ENCODE measurements at places on chromosomes 7 and 10. TPM values are rescaled to one million over a fixed set of nuclear protein-coding genes. Genes with fewer than 3 reads are reported as not detected.

GRCh38 chr7:105708763-105709080, 127.4 kb upstream of the EFCAB10 start:
- peaks cover 4% of the 10 kb centered on the region for H3K4me1 ChIP-seq
- H3K4me3 ChIP-seq = no peak overlapping the region
- DNase-seq = no peak
- peaks cover 18% of the 10 kb centered on the region for H3K36me3 ChIP-seq

DNA sequence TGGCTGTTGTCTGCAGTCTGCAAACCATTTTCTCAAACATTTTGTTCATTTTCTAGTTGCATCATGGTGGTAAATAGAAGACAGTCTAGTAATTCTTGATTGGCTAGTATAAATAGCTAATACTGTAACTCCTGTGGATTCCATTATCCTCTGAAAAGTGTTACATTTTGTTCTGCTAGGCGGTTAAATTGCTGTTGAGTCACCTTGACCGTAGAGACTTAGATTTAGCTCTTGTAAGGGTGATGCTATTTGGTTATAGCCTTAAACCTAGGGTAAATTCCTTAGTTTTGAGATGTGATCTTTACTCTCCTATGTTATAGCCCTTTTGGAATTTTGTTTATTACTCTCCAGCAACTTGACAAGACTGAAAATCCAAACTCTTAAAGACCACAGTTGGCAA, 58.8 kb downstream of the SHOC2 start:
- no peak overlapping the region for H3K27ac ChIP-seq
- no peaks in the 10 kb centered on the region for H3K4me1 ChIP-seq
- no peak for DNase-seq
- H3K27me3 ChIP-seq = no peaks in the 10 kb centered on the region

HMX2 gene
- total RNA-seq = not detected

GRCh38 chr7:117673367-117673766, 193.5 kb downstream of the CFTR start:
- no peak overlapping the region for H3K27ac ChIP-seq
- no peak for DNase-seq
- H3K4me1 ChIP-seq = peaks cover 13% of the 10 kb centered on the region
- H3K27me3 ChIP-seq = peaks cover 29% of the 10 kb centered on the region
- H3K4me3 ChIP-seq = no peak overlapping the region

DNA sequence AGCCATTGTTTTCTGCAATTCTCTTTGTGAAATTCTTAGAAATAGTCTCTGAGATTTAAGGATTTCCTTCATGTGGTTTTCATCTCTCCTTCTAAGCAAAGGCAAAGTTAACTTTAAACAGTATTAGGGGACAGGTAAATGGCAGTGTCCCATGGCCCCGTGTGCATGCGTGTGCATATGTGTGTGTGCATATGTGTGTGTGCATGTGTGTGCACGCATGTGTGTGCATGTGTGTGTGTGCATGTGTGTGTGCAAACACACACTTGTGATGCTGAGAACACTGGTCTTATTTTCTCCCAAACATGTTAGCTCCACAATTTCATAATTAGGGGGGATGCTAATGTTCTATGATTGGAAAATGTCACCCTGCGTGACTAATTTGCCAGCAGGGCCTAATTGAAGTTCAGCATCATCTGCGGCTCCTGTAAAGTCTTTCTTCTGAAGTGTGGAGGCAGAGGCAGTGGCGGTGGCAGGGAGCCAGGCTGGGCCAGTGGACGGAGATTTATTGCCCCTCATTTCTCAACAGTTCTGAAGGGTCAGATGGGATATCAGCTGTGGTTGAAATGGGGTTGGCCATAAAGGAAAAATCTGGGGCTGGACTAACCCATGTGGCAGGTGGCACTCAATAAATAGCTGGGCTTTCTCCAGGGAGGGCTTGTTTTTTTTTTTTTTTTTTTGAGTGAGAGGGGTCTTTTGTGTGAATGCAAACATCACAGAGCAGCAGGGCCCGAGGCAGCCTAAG, 289.3 kb upstream of the PODXL start:
- H3K27me3 ChIP-seq = peaks cover 61% of the 10 kb centered on the region
- H3K36me3 ChIP-seq = no peaks in the 10 kb centered on the region
- no peak overlapping the region for H3K4me3 ChIP-seq
- no peaks in the 10 kb centered on the region for H3K4me1 ChIP-seq
- no peak for DNase-seq

LRRC61 gene
- 15.1 TPM for total RNA-seq

ZNF438 gene
- total RNA-seq = 2.4 TPM

NUP205 gene
- total RNA-seq = 79.9 TPM

- no peak overlapping the region for H3K4me3 ChIP-seq
- no peaks in the 10 kb centered on the region for H3K27me3 ChIP-seq
- DNase-seq = no peak
- no peak overlapping the region for H3K27ac ChIP-seq
- no peaks in the 10 kb centered on the region for H3K36me3 ChIP-seq
- peaks cover 21% of the 10 kb centered on the region for H3K4me1 ChIP-seq
Measured at GRCh38 chr10:35495521-35496119, 109.5 kb upstream of the GJD4 start.

DNA sequence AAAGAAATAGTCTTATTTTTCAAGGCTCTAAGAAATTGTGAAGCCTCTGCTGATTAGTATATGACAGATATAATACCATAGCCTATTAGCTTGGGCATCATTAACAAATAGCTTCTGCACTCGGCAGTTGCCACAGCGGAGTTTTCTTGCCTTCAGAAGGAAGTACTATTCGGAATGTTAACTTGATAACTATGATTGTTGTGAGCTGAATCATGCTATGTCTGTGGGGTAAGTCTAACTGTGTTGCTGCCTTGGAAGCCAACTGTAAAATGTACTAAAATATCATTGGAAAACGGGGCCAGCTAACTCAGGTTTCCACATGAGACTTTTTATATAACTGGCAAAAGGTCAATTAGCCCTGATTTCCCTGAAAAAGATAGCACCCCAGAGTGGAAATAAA, 93.2 kb downstream of the TWIST1 start:
- H3K4me3 ChIP-seq = no peak overlapping the region
- no peaks in the 10 kb centered on the region for H3K36me3 ChIP-seq
- no peak overlapping the region for H3K27ac ChIP-seq

DNA sequence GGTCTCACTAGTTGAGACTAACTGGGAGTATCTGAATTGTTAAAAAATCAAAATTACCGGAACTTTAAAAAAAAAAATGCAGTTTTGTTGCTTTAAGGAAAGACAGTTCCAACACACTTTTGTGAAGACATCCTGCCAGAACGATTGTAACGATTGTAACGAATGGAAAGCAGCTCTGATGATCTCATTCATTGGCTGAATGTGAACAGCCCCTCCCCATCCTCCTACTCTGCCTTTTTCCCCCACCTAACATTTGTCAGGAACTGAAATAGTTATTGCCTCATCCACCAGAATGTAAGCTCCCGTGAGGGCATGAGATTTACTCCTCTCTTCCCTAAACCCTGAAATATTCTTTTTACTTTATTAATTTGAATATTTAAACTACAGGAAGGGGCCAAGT, 23.1 kb upstream of the ZC3HAV1L start:
- no peak for DNase-seq
- no peaks in the 10 kb centered on the region for H3K27me3 ChIP-seq
- H3K27ac ChIP-seq = no peak overlapping the region
- no peaks in the 10 kb centered on the region for H3K4me1 ChIP-seq
- H3K4me3 ChIP-seq = no peak overlapping the region
- peaks cover 21% of the 10 kb centered on the region for H3K36me3 ChIP-seq

DNA sequence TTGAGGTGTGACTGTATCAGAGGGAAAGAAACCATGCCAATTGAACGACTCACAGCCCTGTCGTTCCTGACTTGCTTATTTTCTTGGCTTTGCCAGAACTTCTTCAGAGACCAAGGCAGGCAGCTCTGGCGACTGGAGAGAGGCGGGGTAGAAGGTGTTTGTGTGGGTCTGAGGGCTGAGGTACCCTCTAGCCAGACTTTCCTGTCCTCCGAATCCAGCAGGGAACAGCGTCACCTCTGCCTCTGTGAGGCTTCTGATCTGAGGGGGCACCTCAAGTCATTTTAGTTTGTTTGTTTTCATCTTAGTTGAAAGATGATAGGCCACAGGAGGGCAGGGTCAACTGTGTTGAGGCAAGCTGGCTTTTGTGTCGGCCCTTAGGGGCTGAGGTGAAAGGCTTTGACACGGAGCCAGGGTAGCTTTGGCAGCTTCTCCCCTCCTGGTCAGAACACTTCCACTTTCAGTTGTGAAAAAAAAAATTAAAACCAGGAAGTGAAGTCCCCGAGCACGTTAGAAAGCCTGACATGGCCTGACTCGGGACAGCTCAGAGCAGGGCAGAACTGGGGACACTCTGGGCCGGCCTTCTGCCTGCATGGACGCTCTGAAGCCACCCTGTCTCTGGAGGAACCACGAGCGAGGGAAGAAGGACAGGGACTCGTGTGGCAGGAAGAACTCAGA, 1.9 kb downstream of the ACSL5 start:
- no peak overlapping the region for H3K4me3 ChIP-seq
- no peaks in the 10 kb centered on the region for H3K36me3 ChIP-seq
- no peaks in the 10 kb centered on the region for H3K27me3 ChIP-seq
- peak; percentile 45 for DNase-seq
- H3K4me1 ChIP-seq = peaks cover 26% of the 10 kb centered on the region

DNA sequence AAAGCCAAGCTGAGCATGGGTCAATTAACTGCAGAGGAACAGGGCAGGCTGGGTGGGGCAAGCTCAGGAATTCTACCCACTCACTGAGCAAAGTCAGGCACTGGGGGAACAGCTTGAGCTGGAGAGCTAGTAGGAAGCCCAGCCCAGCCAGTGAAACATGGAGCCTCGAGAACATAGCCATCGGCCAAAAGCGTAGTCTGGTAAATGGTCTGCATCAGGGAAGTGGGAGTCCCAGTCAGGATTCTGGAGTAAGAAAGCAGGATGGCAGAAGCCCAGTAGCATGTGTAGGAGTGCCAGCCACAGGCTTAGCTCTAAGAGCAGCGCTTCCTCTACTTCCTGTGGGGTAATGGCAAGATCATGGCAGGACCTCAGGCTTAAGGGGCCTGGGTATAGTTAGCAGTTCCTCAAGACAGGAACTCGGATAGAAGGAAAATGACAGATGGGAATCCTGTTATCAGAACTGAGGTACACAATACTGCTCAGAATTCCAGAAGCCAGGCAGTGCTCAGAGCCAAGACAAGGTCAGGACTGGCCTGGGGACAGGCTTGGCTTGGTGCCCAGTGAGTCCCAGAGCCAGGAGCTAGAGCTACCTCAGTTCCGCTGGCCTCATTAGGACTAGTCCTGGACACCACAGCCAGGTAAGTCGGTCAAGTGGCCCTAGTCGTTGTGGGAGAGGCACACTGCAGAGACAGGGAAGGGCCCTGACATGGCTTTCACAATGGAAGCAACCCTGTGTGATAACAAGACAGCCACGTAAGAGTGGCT, 65.4 kb upstream of the MXI1 start:
- H3K4me3 ChIP-seq = no peak overlapping the region
- no peaks in the 10 kb centered on the region for H3K4me1 ChIP-seq
- no peaks in the 10 kb centered on the region for H3K36me3 ChIP-seq
- no peak overlapping the region for H3K27ac ChIP-seq
- H3K27me3 ChIP-seq = no peaks in the 10 kb centered on the region
